ENCODE measurements at places on chromosomes 5 and 9.

GRCh38 chr5:159814805-159815585, 101.3 kb upstream of the ADRA1B start:
- DNase-seq: no peak

DNA sequence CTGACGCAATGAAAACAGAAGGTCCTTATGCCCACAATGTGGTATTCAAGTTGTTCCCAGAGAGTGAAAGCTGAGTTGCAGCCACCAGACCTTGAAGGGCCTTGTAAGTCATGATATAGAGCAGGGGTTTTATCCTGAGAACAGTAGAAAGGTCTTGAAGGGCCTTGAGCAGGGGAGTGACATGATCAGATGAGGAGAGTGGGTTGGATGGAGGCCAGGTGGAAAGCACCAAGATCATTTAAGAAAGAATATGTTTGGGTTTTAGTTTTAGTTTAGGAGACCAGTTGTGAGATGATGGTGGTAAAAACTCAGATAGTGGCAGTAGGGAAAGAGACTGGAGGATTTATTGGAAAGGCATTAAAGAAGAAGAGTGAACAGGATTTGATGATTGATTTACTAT, 5.9 kb downstream of the ITGA2 start:
- no peak for DNase-seq

DNA sequence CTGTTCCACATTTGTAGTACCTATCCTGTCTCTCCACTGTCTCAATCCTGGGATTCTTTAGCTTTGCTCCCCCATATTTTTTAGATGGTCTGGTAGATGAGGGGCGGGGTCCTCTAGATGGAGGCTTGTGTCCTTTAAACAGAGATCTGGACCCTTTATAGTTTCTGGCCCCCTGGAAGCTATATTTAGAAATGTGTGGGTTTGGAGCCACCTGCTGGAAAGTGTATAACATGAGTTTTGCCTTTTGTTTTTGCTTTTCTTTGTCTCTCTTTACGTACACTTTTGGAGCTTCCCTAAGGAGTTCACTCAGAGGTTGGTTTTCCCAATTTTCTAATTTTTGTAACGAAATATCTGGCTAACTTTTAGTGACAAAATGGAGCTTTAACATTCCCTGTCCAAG, 110.7 kb downstream of the CFAP95 start:
- no peak for DNase-seq

GRCh38 chr9:93134740-93135444, 841 bp upstream of the NINJ1 start:
- DNase-seq: no peak

- no peak for DNase-seq
Observed at GRCh38 chr5:143062379-143062778, 292.2 kb downstream of the ARHGAP26 start.

DNA sequence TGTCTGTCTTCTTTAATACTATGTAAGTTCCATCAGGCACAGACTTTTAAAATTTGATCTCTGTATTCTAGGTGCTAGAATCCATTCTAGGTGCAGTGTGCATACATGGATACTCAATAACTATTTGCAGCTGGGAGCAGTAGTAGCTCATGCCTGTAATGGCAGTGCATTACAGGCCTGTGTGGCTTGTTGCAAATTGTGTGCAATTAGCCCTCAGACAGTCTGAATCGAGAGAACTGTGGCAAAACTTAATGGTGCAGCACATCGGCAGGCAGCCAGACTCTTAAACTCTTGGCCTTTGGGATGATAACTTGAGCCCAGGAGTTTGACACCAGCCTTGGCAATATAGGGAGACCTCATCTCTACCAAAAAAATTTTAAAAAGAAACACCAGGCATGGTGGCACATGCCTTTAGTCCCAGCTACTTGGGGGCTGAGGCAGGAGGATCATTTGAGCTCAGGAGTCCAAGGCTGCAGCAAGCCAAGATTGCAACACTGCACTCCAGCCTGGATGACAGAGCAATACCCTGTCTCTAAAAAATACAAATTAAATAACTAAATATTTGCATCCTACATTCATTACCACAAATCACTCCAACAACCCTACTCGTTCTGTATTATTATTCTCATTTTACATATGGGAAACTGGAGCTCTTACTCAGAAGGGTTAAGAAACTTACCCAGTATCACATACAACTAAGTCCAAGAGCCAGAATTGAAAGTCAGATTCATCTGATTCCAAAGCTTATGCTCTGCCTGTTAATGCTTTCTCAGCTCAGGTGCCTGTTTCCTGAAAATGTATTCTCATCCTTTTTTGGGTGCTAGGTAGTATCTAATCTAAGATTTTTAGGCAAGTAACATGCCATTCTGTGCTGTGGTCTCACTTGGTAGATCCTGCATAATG, 30.1 kb downstream of the PRKACG start:
- DNase-seq: no peak

- DNase-seq: no peak
Observed at GRCh38 chr5:157766902-157767301, 23.4 kb downstream of the LSM11 start.

DNA sequence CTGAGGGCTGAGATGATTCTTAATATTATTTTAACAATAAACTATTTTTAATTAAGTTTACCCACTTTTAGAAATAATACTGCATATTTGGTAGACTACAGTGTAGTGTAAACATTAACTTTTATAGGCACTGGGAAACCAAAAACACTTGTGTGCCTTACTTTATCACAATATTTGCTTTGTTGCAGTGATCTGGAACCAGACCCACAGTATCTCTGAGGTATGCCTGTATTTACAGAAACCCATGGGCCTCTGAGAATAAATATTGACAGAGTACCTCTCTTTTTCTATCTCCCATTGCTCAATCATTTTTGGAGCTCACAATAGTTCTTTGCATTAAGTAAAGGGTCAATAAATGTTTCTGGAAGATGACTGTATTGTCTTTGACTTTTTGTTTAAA, 73.3 kb downstream of the SLCO4C1 start:
- no peak for DNase-seq

DNA sequence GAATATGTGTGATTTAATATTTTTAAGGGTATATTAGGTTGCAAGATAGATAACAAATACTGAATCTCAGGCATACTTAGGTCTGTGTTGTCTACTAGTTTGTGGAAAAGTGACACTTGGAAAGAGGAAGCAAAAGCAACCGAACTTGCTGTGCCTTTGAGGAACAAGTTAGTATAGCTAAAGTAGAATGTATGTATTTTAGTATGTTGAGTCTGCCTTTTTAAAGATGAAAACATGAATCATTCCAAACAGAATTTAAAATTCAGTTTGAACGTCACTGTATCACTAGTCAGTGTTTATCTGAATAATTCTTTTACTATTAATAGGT, 12.9 kb downstream of the TLE4 start:
- no peak for DNase-seq

Data from C1 segment of cervical spinal cord (tissue), 14 donors.